ENCODE measurements at places on chromosomes 7 and 10.
A peak's percentile ranks its signal among the peaks of the same experiment; 100 is the strongest.

DNA sequence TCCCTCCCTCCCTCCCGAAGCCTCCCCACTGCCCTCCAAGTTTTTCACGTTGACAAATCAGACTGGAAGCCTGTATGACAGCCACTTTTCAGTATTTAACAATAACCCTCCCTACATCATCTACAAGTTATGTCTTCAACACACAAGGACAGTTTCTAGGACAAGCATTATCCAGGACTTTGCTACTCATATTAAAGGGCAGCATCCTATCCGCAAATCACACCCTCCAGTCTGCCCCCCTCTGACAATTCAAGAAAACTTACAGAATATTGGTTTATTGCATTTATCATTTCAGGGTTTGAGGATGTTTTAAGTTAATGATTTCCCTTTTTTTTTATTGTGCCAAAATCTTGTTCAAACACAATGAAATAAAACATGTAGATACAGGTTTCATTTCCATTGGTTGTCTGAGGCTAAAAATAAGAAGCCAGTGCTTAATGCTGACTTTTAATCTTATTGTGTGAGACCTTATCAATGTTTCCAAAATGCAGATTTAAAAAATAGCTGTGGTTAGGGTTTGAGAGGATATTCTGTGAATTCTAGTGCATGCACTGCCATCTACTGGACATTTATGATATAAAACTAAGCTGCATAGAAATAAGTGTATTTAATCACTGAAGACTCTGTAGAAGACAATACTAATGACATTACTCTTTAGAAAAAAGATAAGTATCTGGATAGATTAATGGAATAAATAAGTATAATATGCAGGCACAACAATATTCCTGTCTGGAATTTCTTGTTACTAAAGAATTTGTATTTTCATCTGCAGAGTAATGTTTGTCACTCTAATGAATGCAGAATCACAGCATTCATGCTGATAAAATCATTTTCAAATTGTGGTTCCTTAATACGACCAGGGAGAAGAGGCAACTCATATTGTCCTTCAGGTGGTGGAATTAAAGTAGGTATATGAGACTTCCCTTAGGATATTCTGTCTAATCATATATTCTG, 64.1 kb downstream of the CAV1 start:
- DNase-seq = no peak

DNA sequence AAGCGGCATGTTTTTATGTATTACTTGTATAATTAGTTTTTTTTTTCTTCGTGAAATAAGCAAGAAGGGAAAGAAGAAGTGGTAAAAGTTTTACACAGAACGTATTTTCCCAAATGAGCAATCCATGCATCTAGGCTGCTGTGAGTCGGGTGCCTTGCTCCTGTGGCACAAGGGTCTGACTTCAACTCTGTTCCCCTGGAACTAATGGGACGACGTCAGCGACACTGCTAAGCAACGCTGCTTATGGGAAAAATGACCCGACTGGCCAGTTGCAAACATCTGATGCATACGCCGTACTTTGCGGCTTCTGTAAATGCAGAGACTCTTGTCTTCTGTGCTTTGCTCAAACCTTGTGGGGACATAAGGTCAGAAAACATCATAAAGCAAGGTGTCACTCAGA, 66.3 kb downstream of the MPP7 start:
- DNase-seq = no peak

DNA sequence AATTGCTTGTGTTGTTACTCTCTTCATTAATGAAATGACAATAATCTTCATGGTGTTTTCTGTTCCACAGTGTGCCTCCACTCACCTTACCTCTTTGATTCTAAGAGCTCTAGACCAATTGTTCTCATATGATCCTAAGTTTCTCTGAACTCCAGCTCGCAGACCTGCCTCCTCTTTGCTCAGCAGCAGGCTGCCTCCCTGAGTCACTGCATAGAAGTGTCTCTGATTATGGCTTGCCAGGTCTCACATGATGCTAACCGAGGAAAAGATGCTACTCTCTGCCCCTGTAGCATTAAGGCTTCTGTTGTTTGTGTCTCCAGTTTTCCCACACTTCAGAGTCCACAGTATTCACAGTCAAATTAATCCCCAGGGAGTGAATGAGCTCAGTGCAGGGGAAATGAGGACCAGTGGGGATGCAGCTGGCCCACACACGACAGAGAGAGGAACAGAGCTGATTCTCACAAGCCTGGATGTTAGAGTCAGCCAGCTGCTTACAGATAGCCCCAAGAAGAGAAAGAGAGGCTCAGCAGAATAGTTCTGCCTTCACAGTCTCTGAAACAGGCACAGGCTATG, 145.9 kb upstream of the EGR2 start:
- no peak for DNase-seq

DNA sequence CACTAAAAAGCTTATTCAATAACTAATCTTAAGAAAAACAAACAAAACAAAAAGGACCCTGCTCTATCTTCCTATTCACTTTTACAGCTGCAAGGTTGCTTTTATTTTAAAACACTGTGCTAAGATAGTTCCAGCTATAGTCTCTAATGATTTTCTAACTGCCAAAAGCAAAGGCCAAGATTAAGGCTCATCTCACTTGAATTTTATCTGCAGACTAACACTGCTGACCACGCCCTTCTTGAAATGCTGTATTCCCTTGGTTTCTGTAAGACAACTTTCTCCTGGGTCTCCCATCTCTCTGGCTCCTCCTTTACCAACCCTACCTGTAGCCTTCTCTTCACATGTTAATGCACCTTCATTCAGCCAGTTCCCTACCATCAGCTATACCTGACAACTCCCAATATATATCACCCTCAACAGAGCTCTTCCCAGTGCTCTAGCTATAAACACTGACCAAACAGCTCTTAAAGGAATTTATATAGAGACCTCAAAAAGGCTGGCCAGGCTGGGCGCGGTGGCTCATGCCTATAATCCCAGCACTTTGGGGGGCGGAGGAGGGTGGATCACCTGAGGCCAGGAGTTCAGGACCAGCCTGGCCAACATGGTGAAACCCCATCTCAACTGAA, 11.7 kb downstream of the SRPK2 start:
- DNase-seq = no peak

DNA sequence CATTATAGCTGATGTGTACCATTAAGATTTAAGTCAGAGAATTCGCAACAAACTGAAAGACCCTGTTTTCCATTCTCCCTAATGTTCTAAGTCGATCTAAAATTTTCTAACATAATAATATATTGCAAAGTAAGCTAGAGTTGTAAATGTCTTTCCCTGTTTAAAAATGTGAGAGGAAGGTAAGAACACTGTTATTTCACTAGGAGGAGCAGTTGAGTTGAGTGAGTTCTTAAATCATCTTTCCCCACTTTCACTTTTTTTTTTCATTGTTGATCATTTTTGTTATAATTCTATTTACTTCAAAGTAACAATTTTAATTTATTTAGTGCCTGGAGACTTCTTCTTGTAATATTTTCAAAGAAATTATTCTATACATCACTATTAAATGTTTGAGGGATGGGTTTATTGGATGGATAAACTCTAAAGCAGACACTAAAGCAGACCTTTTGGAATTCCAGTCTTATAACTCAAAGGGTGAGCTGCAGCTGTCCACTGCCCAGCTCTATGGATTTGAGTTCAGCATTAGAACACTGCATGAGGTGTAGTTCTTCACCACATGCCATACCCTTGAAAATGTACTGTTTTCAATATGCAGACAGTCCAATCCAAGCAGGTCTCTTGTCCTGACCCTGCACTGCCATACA, 181.3 kb upstream of the FZD1 start:
- DNase-seq = no peak

GRCh38 chr7:128810473-128810872, 18.7 kb downstream of the CCDC136 start:
- no peak for DNase-seq

GRCh38 chr10:98338896-98339295, 70.9 kb upstream of the LOXL4 start:
- no peak for DNase-seq

DNA sequence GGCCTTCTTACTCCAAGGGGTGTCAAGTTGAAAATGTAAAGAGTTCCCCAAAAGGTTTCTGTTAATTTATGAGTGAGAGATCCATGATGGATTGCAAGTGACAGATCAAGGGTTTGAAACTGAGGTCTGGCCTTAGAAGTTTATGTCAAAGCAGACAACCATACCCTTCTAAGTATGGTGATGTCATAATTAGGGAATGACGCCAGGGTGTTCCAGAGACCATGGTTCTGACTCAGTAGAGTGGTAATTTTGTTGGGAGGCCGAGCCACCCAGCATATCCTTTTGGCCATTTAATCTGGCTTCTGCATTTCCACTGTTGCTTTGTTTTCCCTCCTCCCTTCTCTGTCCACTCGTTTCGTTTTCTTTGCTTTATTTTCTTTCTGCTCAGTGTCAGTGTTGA, 2.7 kb downstream of the TRUB1 start:
- no peak for DNase-seq

DNA sequence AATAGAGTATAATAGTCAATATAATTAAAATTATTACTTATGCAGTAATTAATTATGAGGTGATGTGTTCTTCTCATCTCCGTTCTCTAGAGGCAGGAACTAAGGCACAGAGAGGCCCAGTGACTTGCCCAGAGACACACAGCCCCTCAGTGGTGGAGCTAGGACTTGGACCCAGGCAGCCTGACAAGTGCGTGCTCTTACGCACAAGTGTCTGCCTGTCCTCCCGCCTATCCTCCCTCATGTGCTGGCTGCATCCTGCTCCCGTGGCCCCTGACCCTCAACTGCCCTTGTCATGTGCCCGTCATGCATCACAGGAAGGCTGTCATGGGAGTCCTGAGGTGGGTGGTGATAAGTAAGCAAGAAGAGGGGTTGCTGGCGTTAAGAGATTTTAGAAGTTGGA, 14.3 kb downstream of the IL2RA start:
- DNase-seq = no peak

GRCh38 chr7:64559206-64559605, 3.7 kb downstream of the ZNF680 start:
- peak; percentile 20 for DNase-seq

DNA sequence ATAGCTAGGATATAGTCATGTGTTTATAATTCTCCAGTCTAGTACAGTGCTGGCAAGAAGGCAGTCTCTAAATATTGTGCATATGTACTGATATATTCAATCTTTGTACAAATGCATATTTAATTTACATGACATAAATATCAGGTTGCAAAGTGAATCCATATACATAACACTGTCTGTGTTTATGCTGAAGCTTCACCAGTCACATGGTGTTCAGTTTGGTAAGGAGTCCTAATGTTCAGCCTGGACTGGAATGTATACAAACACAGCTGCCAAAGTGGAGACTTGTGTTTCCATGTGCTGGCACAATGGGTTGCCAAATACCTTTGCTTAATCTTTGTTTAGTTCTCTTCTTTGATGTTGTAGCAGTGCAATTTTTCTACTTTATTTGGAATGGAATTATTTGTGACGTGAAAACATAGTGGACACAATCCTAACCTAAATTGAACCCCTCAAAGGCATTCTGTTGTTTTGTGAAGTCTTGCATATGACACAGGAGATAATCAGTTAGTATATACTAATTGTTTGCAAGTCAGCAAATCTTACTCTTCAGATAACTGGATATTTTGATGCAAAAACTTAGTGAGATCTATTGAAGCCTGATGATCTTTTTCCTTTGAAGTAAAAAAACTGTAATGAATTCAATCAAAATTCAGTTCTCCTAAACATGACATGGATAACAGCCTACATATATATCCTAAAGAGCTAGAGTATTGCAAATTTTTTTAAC, 17.3 kb upstream of the ARL4A start:
- DNase-seq = no peak

- no peak for DNase-seq
Observed at GRCh38 chr10:100033766-100034418, 24.1 kb upstream of the DNMBP start.

DNA sequence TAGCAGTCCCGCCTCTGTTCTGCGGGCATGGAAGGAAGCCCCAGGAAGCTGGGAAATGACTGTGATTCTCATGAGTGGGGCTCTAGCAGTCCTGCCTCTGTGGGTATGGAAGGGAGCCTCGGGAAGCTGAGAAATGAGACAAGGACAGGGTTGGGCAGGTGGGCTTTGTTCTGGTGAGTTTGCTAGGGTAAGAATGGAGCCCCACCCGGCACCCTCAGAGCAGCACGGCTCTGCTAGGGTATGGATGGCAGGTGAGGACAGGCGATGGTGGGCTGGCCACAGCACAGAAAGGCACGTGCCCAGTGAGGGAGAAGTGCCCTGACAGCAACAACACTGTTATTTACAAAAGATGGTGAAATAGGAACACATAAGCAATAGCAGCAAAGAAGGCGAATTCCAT, 39.6 kb downstream of the SVIL start:
- DNase-seq = no peak
